Hematopoietic multipotent progenitor cell treated with erythropoietin and hydrocortisone succinate and interleukin-3 and kit ligand, for 8 days (in vitro differentiated cells): ENCODE measurements at places on chromosomes 2 and 18.

DNA sequence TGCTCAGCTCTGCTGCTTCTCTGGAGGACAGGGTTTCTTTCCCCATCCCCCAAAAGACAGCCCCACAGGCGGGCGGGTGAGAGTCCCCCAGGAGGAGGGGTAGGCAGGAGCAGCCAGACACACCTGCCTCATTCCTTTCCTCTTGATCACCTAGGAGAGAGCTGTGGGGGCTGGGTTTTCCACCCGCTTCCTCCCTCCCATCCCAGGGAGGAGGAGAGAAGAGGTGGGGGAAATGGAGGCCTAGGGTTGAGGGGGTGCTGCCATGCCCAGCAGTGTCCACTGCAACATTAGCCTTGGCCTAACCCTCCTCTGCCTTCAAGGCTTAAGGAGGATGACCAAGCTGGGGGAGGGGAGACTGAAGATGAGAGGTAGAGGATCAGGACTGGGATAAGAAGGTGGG lies 14.7 kb downstream of the WNT10A start:
- DNase-seq: no peak

- no peak for DNase-seq
Measured at GRCh38 chr2:97733341-97734035, 20.1 kb downstream of the ZAP70 start.

GRCh38 chr2:153873052-153874048 lies 1.6 kb downstream of the GALNT13 start:
- no peak for DNase-seq

DNA sequence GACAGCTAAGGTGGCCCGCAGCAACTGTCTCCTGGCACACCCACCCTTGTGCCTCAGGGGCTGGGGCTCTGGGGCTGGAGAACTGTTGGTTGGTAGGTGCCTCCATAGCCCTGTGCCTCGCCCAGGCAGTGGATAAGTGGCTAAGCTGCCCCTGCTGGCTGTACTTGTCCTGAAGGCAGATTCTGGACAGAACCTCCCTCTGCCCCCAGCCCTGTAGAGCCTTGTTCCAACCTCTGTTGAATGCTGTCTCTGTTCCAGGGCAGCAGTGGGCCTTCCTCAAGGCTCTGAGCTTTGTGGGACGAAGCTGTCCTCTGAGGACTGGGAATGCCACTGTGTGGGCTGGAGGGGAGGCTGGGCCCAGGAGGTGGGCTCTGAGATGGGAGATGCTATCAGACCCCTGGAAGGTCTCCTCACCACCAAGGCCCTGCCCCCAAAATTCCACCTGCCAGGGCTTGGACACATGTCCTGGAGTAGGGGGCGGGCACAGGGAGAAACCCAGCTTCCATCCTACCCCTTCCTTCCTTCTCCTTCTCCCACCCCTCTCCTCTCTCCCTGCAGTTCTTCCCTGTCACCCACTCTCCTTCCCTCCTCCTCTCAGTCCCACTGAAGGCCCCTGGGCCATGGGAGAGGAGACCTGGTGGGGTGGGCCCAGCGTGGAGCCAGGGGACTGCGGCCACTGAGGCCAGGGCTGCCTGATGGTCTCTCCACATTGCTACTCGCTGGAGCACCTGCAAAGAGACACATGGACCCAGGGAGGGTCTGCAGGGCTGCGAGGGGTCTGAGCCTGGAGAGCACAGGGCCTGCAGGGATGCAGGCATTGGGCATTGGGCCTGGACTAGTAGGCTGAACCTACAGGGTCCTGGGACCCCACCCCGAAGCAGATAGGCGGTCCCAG lies 1.7 kb upstream of the PDCD1 start:
- DNase-seq: no peak

DNA sequence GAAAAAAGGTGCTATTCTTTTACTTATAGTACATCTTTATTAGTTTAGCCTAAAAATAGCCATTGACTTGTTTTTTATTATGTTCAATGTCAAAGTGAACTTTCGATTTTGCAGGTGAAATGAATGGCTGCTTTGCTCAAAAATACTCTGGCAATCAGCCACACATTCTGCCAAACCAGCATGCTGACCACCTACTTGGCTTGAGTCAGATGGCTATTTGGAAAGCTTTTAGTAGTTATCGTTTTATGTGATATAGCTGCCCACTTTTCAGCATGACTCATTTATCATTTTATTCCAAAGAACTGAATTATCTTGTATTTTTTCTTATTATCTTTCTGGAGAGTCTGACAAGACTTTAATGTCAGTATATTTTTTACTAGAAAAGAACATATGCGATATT lies 1615.8 kb upstream of the TMEFF2 start:
- DNase-seq: no peak

DNA sequence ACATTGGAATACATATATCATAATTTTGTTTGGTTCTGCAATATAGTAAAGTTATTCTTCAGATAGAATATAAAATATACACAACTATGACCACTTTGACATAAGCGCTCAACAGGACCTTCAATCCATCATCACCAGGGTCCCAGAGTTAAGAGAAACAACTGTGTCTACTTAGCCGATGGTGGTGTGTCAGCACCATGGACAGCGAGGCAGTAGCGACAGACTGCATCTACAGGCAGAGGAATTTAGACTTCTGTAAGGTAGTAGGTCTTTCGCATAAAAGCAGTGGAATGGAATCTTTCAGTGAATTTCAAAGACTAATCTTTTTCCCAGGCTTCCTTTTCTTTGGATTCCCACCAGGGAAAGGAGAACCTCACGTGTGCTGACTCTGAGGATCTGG lies 20.5 kb upstream of the LRPPRC start:
- peak; percentile 44 for DNase-seq

DNA sequence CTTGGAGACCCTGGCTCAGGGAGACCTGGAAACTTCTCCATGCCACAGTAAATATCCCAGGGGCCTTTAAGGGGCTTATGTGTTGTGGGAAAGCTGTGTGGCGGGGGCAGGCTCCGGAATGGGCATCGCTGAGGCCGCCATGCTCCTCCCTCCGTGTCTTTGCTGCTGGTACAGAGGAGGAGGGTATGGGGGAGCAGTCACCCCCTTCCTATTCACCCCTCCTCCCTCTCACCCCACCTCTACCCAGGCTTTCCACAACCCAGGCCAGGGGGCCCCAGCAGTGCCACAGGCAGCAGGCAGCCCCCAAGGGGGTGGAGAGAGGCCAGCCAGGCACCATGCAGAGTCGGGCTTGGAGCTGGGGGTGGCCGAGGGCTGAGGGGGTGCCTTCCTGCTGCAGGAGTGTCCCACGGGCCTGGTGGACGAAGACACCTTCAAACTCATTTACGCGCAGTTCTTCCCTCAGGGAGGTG lies 28.0 kb upstream of the FAHD2A start:
- DNase-seq: no peak

DNA sequence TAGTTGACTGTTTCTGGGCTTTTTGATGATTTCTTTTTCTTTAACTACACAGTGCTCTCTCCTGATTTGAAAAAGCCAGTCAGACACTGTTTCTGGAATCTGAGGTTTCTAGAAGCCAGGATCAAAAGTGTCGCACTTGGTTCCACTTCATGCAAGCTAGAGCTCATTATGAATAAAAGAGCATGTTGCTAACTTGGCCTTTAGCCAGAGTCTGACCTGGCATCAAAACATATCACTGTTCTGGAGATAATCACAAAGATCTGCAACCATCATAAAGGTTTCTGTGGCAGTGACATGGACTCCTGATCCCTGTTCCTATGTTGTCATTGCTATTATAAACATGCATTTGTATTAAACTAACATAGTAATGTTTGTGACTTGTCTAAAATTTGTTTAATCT lies 76.1 kb upstream of the MAPRE2 start:
- DNase-seq: no peak

- DNase-seq: no peak
Measured at GRCh38 chr2:147499785-147500184, 345.0 kb upstream of the ACVR2A start.

DNA sequence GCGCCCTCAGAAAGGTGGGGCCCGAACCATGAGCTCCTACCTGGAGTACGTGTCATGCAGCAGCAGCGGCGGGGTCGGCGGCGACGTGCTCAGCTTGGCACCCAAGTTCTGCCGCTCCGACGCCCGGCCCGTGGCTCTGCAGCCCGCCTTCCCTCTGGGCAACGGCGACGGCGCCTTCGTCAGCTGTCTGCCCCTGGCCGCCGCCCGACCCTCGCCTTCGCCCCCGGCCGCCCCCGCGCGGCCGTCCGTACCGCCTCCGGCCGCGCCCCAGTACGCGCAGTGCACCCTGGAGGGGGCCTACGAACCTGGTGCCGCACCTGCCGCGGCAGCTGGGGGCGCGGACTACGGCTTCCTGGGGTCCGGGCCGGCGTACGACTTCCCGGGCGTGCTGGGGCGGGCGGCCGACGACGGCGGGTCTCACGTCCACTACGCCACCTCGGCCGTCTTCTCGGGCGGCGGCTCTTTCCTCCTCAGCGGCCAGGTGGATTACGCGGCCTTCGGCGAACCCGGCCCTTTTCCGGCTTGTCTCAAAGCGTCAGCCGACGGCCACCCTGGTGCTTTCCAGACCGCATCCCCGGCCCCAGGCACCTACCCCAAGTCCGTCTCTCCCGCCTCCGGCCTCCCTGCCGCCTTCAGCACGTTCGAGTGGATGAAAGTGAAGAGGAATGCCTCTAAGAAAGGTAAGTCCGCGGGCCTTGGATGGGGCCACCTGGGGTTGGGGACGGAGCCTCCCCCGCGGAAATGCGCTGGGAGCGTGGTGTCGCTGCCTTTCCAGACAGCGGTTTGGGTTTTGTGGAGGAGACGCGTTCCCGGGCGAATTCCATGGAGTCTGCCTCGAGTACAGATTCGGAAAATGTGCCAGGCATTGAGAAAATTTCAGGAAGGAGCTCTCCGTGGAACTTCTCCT lies 559 bp downstream of the HOXD1 start:
- no peak for DNase-seq

DNA sequence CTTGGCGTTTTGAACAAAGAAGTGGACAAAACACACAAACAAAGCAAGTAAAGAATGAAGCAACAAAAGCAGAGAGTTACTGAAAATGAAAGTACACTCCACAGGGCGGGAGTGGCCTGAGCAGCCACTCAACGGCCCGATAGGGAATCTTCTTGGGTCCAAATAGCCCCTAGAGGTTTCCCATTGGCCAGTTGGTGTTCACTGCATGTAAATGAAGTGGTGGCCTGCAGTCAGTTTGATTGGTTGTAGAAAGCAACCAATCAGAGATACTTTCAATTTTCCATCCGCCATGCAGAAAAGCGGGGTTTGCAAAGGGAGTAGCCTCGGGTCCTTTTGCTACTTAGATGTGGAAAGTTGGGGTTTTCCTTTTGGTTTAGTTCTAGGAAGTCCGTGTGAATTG lies 31.6 kb downstream of the CYBRD1 start:
- no peak for DNase-seq

DNA sequence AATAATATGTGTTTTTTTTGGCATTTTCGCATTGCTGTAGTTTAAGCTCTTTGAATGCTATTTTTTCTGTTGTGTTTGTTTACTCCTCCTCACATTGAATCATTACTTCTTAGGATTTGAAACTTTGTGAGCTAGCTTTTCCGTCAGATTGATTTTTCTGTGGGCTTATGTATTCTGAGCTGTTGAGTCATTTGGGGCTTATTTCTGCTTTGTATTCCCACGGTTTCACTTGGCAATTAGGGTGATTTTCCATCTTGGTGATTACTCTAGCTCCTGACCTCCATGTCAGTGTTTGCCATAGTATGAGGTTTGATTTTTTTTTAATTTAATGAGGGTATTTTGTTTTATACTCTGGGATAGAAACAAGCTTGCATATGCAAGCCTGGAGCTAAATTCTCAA lies 200.0 kb downstream of the CCDC102B start:
- DNase-seq: no peak
